Urinary bladder (tissue), 4 donors: ENCODE measurements at places on chromosomes 5 and 9.

DNA sequence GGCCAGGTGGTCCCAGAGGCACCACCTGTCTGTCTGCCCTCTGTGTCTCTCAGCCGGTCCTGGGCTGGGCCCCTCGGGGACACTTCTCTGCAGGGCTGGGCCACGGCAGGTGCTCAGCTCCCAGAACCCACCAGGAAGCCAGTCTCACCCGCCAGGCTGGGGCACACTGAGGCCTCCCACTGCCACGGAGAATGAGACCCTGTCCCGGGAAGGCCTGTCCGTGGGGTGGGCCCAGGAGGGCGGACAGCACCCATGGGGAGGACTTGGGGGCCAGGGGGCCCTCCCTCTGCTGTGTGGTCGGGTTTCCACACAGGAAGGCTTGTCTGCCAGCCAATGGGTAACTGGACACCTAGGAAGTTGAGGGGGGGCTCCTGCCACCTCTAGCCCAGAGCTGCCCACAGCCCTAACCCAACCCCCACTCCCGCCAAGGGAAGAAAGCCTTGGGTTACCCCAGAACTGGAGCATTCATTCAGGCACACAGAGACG is 4.1 kb upstream of the TUBB4B start:
- no peak for DNase-seq

- DNase-seq: no peak
These were observed 7.1 kb upstream of the CAST start for GRCh38 chr5:96655085-96655484.

- DNase-seq: no peak
These were observed 23.7 kb downstream of the NIPBL start for GRCh38 chr5:36900283-36900682.

DNA sequence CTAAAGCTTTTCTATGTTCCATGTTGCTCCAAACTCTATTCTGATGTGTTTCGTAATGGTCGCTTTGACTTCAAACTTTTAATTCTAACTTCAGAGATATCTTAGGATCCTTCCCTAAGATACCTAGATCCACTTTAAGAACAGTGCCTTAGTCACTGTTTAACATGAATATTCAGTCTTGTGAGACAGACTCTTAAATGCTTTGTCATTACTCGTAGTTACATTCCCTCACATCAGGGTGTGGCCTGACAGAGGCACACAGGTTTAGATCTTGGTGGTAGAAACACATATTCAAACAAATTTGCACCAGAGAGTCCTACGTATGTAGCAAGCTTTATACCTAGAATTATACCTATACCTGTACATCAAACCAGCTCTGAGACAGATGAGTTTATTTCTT is 687.0 kb upstream of the C9orf72 start:
- DNase-seq: no peak

- no peak for DNase-seq
These were observed 18.6 kb downstream of the MED10 start for GRCh38 chr5:6359555-6360322.

DNA sequence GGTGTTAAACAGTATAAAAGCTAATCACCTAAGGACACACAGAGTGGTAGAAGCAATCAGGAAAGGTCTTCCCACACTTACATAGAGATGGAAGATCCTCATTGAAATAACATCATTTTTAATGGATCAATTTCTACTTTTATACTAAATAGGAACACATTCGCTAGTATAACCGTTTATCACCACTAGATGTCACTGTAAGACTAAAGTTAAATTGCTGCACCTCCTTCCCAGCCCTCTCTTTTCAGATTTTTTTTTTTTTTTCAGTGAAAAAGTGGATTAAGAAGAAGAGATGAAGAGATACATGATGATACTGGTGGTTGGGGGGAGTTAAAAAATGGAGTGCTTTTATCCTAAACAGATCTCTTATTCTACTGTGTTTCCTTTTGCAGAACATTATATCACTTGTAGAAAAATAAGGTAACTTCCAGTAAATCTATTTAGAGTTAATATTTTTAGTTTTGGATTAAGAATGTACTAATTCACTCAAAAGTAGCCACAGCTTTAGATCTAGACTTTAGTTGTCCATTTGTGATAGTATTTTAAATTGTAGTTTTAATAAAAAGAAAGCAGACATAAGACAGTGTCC is 116.9 kb upstream of the ARRDC3 start:
- no peak for DNase-seq

GRCh38 chr5:78730300-78731094 is 81.9 kb upstream of the LHFPL2 start:
- no peak for DNase-seq

DNA sequence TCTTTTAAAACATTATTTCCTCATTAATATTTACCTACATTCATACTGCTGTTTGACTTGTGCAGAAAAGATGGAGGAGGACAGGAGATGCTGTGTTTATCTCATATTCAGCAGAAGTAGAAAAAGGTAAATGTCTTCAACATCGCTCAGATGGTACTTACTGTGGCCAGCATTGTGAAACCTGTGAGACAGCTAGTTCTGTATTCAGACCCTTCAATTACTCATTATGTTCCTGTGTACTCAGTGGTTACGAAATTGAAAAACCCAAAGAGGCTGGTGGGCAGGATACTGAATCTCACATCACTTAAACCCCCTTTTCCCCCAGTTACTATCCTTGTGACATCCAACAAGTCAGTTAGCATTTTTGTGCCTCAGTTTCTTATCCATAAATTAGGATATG is 216.0 kb downstream of the KDM4C start:
- no peak for DNase-seq

GRCh38 chr9:78989031-78989658 is 582.6 kb upstream of the TLE4 start:
- DNase-seq: no peak

- DNase-seq: no peak
These were observed 23.6 kb upstream of the SEC16A start for GRCh38 chr9:136506425-136506824.

- DNase-seq: no peak
These were observed 1726.5 kb downstream of the MAT2B start for GRCh38 chr5:165231821-165232508.

DNA sequence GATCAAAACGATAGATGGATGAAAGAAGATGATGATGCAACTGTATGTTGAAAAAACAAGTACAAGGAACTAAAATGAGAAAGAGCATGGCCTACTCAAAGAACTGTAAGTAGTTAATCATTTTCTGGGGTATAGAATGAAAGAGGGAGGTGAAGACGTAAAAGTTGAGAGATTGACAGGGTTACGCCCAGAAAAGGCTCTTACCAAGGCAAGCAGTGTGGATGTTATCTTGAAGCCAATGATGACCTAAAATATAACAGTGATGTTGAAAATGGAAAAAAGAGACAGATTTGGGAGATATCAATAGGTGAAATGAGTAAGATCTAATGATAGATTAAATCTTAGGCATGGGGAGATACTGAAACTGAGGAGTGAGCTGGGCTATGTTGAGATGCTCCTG is 80.4 kb upstream of the GNAQ start:
- DNase-seq: no peak

DNA sequence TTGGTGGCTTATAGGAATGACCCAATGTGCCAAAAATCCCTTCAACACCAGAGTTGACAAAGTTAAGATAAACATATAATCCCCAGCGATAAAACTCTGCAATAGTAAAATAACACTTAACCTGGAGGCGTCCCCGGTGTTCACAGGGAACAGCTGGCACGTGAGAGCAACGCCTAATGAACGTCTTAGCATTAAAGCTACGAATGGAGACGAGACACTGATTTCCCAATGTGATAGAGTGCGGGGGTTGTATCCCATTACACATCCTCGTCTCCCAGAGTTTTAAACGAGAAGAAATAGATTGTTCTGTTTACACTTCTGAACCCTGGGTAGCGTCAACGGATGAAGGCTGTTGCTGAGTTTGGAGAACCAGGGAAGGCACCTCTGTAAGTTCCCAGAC is 57.6 kb downstream of the PTCH1 start:
- no peak for DNase-seq
